ENCODE measurements at places on chromosomes 4 and X.

- no peak for DNase-seq
These were observed 160.3 kb downstream of the DCLK2 start for GRCh38 chr4:150238591-150238990.

GRCh38 chr4:48012824-48013223 lies 3.7 kb downstream of the CNGA1 start:
- DNase-seq, result no peak

- DNase-seq, result no peak
These were observed 26.2 kb downstream of the SYAP1 start for GRCh38 chrX:16745659-16746058.

DNA sequence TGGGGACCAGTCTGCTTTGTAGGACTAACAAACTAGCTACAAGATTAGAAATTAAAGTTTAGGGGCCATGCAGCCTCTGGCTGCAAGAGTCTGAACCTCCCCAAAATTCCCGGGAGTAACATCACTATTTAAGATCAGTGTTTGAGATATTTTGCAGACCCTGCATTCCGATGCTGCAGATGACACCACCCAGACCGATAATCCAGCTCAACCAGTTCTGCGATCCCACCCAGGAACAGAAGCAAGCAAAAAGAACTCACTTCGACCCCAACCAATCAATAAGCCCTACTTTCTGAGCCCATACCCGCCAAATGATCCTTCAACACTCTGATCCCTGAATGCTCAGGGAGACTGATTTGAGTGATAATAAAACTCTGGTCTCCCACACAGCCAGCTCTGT lies 877.8 kb downstream of the FAT4 start:
- DNase-seq, result no peak

- no peak for DNase-seq
These were observed 73.3 kb downstream of the SOX3 start for GRCh38 chrX:140431521-140431920.

DNA sequence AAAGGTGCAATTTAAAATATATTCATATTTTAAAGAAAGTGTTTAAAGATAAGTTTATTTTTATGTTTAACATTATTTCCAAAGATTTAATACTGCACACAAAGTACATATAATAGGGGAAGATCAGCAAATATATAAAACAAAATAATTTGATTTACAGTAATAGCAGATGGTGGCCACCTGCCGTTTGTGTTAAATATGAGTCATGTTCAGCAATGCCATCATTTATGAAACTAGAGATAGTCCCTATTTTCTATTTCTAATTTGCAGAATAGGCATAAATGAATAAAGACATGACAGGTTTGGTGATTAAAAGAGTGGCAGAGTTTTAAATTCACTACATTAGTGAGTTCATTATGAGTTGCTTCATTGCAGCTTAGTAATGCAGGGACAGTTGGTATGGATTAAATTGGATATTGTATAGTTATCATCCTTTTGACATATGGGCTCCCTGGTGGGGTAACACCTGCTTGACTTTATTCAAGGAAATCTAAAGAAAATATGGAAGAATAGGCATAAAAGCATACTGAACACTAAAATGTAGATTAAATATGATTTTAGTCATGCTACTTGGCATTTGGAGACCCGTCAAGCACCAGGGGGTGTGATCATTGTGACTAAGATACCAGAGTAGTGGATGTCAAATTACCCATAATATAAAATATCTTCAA lies 78.8 kb upstream of the BANK1 start:
- DNase-seq, result no peak

DNA sequence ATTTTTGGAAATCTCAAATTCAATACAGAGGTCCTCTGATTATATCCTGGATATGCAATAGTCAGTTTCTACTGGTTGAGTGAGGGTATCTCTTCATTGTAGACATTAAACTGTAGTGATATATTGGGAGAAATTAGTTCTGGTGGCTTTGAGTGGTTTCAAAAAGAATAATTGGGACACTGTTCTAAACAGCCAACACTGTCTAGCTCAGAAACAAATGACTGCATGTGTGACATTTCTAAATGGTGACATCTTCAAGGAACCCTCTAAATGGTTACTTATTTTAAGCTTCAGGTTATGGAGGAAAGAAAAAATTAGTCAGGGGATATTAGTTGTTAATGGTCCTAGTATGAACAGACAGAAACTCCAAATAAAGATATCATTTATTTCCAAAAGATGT lies 186.2 kb downstream of the LARP7 start:
- no peak for DNase-seq

DNA sequence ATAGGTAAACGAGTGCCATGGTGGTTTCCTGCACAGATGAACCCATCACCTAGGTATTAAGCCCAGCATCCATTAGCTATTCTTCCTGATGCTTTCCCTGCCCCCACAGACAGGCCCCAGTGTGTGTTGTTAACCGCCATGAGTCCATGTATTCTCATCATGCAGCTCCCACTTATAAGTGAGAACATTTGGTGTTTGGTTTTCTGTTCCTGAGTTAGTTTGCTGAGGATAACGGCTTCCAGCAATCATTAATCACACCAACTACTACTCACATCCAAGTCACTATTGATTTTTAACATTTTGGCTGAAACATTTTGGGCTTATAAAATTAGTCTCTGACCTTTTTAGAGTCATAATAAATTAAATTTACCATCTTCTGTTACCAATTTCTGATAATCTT lies 205.3 kb downstream of the SPOCK3 start:
- DNase-seq, result no peak

DNA sequence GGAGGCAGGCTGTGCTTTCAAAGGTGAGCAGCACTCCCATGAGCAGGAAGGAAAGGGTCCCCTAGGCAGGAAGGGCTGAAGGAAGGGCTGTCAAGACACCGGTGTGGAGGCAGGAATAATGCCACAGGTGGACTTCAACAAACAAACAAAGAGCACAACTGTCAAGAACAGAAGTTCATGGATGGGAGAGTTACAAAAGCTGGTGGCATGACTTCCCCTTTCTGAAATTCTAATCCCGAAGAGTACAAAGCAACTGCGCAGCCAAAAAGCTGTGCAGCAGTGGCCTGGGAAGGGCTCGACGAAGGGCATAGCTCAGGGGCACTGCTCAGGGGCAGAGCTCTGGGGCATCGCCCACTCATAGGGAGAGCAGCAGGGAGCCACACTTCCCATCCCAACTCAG lies 582.3 kb upstream of the DIPK2B start:
- DNase-seq, result no peak

GRCh38 chr4:175234162-175234561 lies 316.0 kb downstream of the ADAM29 start:
- no peak for DNase-seq

GRCh38 chr4:153114771-153115321 lies 89.4 kb upstream of the TRIM2 start:
- DNase-seq, result no peak

GRCh38 chr4:79273915-79274314 lies 51.9 kb downstream of the NAA11 start:
- DNase-seq, result no peak

DNA sequence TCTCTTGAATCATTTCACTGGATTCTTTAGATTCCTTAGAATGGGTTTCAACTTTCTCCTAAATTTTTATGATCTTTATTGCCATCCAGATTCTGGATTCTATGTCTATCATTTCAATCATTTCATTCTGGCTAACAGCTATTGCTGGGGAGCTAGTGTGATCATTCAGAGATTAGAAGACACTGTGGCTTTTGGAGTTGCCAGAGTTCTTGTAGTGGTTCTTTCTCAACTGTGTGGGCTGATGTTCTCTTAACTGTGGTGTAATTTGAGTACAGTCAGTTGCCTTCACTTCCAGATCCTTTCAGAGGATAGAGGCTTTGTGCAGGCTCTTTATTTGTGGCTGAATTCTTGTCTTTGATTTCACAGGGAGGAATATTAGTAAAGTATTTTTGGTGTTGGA lies 12.1 kb upstream of the CSN2 start:
- no peak for DNase-seq

GRCh38 chrX:40938423-40938822 lies 146.8 kb upstream of the USP9X start:
- no peak for DNase-seq

- no peak for DNase-seq
These were observed at the start of gene SHROOM4 for GRCh38 chrX:50813843-50814661. TSS of gene SHROOM4 (minus strand) at chrX:50814194. CDS start at chrX:50814018, 176 bp downstream.

DNA sequence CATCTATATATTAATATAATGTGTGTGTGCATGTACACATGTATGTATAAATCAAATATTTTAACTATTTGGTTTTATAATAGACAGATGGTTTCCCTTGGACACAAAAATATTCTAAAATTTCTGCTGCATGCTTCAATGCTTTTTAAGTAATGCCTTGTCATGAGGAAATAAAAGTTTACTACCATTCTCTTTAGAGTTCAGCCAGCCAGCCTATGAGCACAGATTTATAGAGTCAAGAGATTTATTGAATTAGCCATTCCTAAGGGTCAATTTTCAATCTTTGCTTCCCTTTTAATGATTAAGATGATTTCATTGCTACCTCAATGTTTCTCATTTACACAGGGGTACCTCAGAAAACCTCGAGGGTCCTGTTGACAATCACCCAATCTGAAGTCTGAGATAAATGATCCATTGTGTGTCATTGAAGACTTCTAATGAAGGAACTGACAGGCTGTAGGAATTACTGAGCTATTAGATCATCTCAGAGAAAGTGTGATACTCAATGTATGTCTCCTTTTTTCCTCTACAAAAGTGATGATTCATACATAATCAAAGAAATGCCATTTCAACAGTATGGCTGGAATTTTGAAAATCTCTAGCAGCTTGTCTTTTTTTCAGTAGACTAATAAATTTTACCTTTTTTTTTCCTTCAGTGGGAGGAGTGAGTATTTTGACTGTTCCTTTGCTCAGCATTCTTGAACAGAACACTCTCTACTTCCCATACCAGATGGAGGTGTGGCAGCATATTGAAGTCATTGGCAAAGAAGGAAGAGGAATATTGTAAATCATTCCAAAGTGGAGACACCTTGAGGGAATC lies 222.6 kb upstream of the PCDH18 start:
- no peak for DNase-seq

Measured in GM20000 (cell line).